ENCODE measurements at places on chromosomes 5 and 9.

DNA sequence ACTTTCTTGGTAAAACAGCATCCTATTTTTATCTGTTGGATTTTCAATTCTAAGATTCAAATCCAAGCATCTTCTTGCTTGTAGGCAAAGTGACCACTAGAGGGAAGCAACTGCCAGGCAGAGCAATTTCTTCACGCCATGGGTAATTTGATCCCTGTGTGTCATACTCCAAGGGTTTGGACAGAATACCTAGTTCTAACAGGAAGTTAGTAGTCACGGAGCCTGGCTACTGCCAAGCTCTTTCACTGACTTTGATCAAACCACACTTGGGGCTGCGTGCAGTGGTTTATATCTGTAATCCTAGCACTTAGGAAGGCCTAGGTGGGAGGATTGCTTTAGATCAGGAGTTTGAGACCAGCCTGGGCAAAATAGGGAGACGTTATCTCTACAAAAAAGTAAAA is 473.6 kb upstream of the TNC start:
- peak; percentile 93 for DNase-seq

- no peak for DNase-seq
Measured at GRCh38 chr9:131585375-131585774, 40.1 kb downstream of the PRRT1B start.

DNA sequence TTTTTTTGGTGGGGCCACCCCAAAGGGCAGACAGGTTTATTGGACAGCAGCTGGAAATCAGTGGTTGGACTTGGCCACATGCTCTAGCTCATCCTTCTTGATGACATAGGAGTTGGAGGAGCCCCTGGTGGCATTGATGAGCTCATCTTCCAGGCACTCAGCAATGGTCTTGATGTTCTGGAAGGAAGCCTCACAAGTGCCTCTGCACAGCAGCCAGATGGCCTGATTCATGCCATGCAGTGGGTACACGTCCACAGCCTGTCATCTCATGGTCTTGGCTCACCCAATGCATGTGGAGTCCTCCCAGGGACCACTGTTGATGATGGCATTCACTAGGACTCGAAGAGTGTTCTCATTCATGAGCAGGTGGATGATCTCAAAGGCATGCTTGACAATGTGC is 11.3 kb upstream of the RCL1 start:
- DNase-seq = no peak

DNA sequence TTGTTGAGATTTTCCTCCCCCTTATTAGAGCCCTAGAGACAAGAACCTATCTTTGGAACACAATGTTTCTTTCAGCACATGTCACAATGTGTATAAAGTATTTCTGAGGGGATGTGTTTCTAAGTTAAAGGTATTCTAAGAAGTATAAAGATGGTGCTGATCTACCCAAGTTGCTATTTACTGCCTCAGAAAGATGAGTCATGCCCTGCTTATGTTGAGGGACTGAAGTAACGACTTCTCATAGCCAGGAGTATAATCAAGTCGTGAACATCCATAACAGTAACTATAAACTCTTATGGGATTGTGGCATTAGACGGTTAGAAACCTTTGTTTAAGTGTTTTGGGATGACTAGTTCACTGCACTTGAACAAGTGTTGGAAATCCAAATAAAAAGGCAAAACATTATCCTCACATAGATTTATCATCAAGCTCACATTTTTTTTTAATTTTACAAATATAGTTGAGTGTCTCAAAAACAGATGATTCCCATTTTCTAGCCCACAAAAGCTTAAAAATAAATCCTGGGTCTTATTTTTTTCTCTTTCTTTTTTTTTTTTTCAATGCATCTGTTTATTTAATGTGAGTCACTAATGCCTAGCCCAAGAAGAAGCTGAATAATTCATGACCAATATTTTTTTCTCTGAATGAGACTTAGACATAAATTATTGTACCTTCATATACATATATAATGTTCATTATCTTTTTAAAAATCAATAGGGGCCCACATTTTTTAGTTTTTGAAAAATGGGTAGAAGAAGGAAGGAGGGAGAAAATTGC is 12.2 kb upstream of the TMEM252 start:
- DNase-seq = peak; percentile 19

DNA sequence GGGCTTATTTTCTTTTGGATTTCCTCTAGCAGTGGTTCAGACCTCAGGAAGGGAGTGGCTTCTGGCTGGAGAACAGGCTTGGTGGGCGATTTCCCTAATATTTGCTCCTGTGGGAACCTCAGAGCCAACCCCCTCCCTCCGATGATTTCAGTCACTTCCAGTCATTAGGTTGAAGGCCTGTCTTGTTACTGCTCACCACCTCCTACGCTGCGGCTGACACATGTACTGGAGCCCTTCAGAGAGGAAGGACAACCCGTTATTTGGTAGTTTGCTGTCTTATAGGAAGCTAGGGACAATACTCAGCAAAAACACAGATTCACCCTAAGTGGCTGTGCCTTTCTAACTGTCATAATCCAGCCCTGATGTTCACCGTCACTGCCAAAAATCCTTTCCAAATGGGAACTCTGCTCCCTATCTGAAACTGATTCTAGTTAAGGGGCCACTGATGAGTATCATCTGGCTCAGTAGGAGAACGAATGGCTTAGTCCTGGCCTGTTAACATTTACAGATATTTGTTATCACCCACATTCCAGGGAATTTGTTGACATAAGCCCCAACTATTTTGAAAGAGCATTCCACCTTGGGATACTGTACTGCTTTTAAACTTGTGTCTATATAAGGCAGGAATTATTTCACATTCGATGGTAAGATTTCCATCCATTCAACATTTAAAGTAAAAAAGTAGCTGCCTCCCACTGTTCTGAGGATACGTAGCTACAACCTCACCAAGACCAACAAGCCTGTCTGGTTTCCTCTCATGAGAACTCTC is 29.3 kb upstream of the ANKH start:
- DNase-seq = no peak

GRCh38 chr5:132771503-132771998 is 5.5 kb downstream of the SEPTIN8 start:
- DNase-seq = peak; percentile 28

- DNase-seq = no peak
Measured at GRCh38 chr5:81191726-81192372, 41.3 kb upstream of the CKMT2 start.

GRCh38 chr5:135829681-135830383 is 4.6 kb upstream of the SLC25A48 start:
- DNase-seq = peak; percentile 66

- DNase-seq = no peak
Measured at GRCh38 chr9:121648172-121648571, 3.3 kb upstream of the DAB2IP start.

- no peak for DNase-seq
Measured at GRCh38 chr9:111953444-111953843, 56.8 kb downstream of the UGCG start.
